ENCODE measurements at places on chromosomes 3 and 15. TPM values are rescaled to one million over a fixed set of nuclear protein-coding genes. Genes with fewer than 3 reads are reported as not detected.

Gene AQP9
- 1.6 TPM for total RNA-seq

GRCh38 chr3:65412588-65412987, 626.1 kb downstream of the MAGI1 start:
- peak; percentile 90 for DNase-seq

Gene SH2D7
- total RNA-seq, result not detected

Gene TIMP4
- 35.3 TPM for total RNA-seq

- DNase-seq, result no peak
Observed at GRCh38 chr3:82927309-82928253, 1166.1 kb upstream of the GBE1 start.

Gene CDV3
- total RNA-seq, result 165 TPM

DNA sequence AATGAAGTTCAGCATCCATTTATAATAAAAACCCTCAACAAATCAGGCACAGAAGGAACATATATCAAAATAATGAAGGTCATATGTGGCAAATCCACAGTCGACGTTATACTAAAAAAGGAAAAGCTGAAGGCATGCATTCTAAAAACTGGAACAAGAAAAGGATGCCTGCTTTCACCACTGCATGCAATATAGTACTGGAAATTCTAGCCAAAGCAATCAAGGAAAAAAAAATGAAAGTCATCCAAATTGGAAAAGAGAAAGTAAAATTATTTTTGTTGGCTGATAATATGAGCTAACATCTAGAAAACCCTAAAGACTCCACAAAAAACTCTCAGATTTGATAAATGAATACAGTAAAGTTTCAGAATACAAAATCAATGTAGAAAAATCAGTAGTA, 1123.2 kb downstream of the TBL1XR1 start:
- DNase-seq, result no peak
